Stimulated activated memory B cell treated with anti-CD40 and anti-IgM and Interleukin-4, amounts not matched to agents 10 μg/mL and 1 μg/mL and 100 μg/mL, for 72 hours (primary cell): ENCODE measurements at places on chromosomes 16 and 17.

DNA sequence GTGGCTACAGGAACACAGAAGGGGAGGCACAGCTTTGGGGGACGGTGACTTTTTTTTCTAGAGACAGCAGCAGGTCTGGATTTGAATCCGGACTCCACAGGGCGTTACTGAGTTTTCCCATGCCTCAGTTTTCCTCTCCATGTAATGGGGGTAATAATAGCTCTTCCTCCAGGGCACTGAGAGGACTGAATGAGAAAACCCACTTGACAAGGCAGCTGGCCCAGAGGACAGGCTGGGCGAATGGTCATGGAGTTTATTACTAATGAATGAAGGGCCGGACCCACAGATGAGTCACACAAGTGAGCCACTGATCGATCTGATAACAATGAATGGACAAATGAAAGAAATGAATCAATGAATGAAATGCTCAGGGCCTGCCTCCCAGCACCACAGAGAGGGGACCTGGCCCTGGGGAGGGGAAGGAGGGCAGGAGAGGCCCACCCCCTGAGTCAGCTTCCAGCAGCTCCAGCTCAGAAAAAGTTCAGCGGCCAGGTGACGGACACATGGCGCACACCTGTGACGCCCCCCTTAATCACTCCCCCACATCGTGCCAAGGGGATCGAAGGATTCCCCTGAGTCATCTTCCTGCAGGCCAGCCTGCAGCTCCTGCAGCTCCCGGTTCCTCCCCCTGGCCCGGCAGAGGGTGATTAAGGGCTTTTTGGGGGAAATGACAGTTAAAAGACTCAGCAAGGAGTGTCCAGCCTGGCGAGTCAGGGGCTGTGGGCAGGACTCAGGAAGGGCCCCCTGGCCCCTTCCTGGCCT, 54.3 kb downstream of the SOCS1 start:
- H3K4me1 ChIP-seq, result peaks cover 80% of the 10 kb centered on the region
- H3K27ac ChIP-seq, result peak overlapping the region; percentile 91
- no peak for ATAC-seq
- no peak overlapping the region for H3K4me3 ChIP-seq
- no peaks in the 10 kb centered on the region for H3K27me3 ChIP-seq
- H3K36me3 ChIP-seq, result peaks cover 9% of the 10 kb centered on the region

DNA sequence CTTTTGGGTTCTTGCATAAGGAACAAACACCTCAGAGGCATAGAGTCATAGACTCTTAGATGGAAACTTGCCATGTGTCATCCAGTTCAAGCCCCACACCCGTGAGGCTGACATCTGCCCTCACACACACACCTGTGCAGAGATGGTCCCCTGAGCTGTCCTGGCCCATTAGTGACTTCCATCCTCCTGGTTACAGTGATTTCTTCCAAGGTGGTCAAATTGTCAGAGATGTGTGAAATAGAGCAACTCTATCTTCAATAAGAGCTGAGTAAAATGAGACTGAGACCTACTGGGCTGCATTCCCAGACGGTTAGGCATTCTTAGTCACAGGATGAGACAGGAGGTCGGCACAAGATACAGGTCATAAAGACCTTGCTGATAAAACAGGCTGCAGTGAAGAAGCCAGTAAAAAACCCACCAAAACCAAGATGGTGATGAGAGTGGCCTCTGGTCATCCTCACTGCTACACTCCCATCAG, 342.2 kb upstream of the TNRC6C start:
- no peaks in the 10 kb centered on the region for H3K36me3 ChIP-seq
- H3K4me1 ChIP-seq, result peaks cover 5% of the 10 kb centered on the region
- H3K4me3 ChIP-seq, result no peak overlapping the region
- no peak overlapping the region for H3K27ac ChIP-seq
- H3K27me3 ChIP-seq, result peaks cover 42% of the 10 kb centered on the region

- ATAC-seq, result no peak
- H3K36me3 ChIP-seq, result no peaks in the 10 kb centered on the region
- H3K4me3 ChIP-seq, result no peak overlapping the region
- H3K27ac ChIP-seq, result no peak overlapping the region
Measured at GRCh38 chr17:34713687-34714086, 134.3 kb downstream of the TMEM132E start.

- peak overlapping the region; percentile 46 for H3K4me3 ChIP-seq
- no peaks in the 10 kb centered on the region for H3K27me3 ChIP-seq
Measured at GRCh38 chr17:39752241-39752881, 14.6 kb downstream of the GRB7 start.

DNA sequence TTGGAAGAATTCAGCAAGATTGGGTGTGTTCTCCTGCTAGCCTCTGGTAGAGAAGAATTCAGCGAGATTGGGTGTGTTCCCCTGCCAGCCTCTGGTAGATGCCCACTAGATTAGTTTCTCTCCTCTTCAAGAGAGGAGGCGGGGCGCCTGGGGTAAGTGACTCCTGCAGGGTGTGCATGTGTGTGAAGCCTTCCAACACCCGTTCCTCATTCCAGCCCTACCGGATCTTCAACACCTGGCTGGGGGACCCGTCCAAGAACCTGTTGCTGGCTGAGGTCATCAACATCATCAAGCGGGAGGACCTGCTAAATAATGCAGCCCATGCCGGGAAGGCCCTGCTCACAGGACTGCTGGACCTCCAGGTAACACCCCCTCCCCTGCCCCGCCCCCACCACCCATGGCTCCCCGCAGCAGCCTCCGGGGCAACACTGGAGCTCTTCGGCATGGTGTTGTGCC, 21.3 kb downstream of the TMEM186 start:
- ATAC-seq, result no peak
- peaks cover 76% of the 10 kb centered on the region for H3K36me3 ChIP-seq
- H3K27ac ChIP-seq, result no peak overlapping the region
- H3K27me3 ChIP-seq, result no peaks in the 10 kb centered on the region

DNA sequence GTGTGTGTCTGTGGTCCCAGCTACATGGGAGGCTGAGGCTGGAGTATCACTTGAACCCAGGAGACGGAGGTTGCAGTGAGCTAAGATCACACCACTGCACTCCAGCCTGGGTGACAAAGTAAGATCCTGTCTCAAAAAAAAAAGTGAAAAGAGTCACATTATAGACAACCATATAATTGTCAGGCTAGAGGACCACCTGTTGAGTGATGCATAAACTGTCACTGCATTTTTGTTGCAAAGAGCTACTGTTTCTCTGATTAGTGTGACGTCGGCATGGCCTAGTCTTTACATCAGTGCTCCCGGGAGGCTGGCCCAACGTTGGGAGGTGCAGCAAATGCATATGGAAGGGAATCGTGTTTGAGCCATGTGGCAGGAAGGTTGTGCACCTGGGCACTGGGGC, 50.2 kb downstream of the CLEC16A start:
- H3K4me3 ChIP-seq, result no peak overlapping the region
- H3K36me3 ChIP-seq, result peaks cover 90% of the 10 kb centered on the region
- peaks cover 77% of the 10 kb centered on the region for H3K4me1 ChIP-seq
- no peak for ATAC-seq

DNA sequence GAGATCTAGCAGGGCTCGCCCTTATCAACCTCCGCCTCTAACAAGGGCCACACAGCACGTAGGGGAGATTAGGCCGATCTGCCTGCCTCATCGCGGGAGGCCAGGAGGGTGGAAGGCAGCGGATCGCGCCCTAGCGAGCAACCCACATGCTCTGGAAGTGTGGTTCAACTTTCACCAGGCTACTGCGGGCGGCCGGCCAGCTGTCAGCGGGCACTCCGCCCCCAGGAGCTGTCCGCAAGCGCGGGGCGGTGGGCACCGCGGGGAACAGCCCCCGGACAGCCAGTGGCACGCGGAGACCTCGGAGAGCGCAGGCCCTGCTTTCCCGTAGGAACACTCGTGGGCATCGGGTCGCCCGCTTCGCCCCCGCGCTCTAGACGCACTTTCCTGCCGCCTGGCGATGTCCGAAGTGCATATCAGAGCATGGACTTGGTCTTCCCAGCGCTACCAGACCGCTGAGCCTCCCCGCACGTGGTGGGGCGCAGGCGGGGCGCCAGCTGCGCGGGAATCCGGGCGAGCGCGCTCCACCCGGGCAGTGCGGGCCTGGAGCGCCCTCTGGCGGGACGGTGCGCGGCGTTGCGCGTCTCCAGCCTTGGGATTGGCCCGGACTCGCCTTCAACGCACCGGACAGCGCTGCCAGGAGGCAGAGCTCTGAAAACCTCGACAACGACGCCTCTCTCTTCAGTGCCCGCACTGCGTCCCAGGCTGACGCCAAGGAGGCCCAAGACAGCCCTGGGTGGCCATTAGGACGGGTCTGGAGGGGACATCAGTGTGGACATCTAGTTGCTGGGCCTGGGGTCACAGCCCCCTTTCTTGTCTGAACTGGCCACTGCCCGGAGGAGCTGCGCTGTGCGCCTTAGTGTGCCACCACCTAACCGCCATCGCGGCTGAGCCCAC, 3.6 kb upstream of the ZNHIT3 start:
- H3K27me3 ChIP-seq, result peaks cover 58% of the 10 kb centered on the region
- H3K4me1 ChIP-seq, result peaks cover 46% of the 10 kb centered on the region
- peak overlapping the region; percentile 43 for H3K27ac ChIP-seq
- H3K4me3 ChIP-seq, result peak overlapping the region; percentile 61
- peak; percentile 79 for ATAC-seq

DNA sequence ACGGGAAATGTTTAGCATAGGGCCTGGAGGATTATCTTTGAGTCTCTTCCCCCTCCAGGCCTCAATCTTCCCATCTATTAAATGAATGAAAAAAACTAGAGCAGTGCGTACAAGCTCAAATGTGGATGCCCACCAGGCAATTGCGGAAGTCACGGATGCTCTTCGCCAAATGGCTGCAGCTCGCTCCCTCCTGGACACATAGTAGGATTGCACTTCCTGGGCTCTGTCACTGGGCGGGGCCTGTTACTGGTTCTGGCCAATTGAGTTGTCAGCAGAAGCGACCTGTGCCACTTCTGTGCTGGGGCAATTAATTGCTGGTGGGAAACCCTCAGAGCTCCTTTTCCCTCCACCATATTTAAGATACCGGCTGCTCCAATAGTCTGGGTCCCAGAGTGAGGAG, 168.2 kb upstream of the IRX6 start:
- no peak overlapping the region for H3K4me3 ChIP-seq
- no peaks in the 10 kb centered on the region for H3K27me3 ChIP-seq
- no peaks in the 10 kb centered on the region for H3K36me3 ChIP-seq
- no peaks in the 10 kb centered on the region for H3K4me1 ChIP-seq
- no peak for ATAC-seq

GRCh38 chr17:5485270-5486205, at the start of gene DERL2:
Gene DERL2 (minus strand): TSS chr17:5486178. CDS start chr17:5486161, 17 bp downstream.
- ATAC-seq, result peak; percentile 28
- peak within 1 kb of the TSS; percentile 99 for H3K27ac ChIP-seq
- peaks cover 37% of the 10 kb centered on the region for H3K4me1 ChIP-seq
- no peaks in the 10 kb centered on the region for H3K27me3 ChIP-seq
- H3K4me3 ChIP-seq, result peak within 1 kb of the TSS; percentile 86
- peaks cover 52% of the 10 kb centered on the region for H3K36me3 ChIP-seq

DNA sequence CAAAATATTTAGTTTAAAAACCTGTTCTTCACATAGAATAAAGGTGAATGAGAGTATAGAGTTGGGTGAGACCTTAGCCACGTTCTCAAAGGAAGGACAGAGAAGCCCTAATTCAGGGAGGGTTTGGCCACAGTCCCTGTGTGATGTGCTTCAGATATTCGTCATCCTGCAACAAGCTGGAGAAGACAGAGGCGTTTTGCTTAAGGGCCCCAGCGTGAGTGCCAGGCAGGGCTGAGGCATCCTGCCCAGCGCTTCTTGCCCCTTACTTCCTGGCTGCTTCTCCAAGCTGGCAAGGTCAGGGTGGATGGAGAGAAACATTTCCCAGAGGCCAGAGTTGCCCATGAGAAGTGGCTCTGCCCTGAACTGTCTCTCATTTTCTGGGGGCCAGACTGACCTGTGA, 46.9 kb downstream of the AXIN2 start:
- no peaks in the 10 kb centered on the region for H3K36me3 ChIP-seq
- no peak overlapping the region for H3K27ac ChIP-seq
- no peak overlapping the region for H3K4me3 ChIP-seq
- peaks cover 39% of the 10 kb centered on the region for H3K27me3 ChIP-seq
- ATAC-seq, result no peak

GRCh38 chr17:1890758-1891450, 61.1 kb downstream of the RPA1 start:
- no peak overlapping the region for H3K4me3 ChIP-seq
- H3K27ac ChIP-seq, result no peak overlapping the region
- no peaks in the 10 kb centered on the region for H3K4me1 ChIP-seq
- ATAC-seq, result no peak

GRCh38 chr17:51189628-51190027, 23.4 kb downstream of the NME2 start:
- H3K27me3 ChIP-seq, result no peaks in the 10 kb centered on the region
- no peak overlapping the region for H3K4me3 ChIP-seq
- H3K36me3 ChIP-seq, result peaks cover 51% of the 10 kb centered on the region

GRCh38 chr17:13329421-13329820, 272.3 kb downstream of the HS3ST3A1 start:
- H3K4me1 ChIP-seq, result no peaks in the 10 kb centered on the region
- no peak overlapping the region for H3K4me3 ChIP-seq
- H3K27ac ChIP-seq, result no peak overlapping the region
- no peaks in the 10 kb centered on the region for H3K36me3 ChIP-seq

DNA sequence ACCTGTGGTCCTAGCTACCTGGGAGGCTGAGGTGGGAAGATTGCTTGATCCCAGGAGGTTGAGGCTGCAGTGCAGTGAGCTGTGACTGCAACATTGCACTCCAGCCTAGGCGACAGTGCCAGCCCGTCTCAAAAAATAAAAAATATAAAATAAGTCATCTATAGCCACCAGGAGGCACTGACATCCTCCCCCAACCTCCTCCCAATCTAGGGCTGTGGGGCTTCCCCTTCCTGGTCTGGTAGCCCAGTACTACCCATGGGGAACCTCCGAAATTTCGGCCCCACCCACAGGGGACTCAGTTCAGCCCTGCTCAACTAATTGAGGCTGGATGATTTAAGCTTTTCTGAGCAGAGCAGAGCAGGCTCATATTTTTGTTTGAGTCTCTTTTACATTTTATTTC, 3.2 kb downstream of the ZSCAN10 start:
- H3K36me3 ChIP-seq, result no peaks in the 10 kb centered on the region
- H3K4me3 ChIP-seq, result no peak overlapping the region
- no peaks in the 10 kb centered on the region for H3K27me3 ChIP-seq
- peak; percentile 92 for ATAC-seq

- H3K4me3 ChIP-seq, result no peak overlapping the region
- H3K4me1 ChIP-seq, result peaks cover 24% of the 10 kb centered on the region
- H3K27ac ChIP-seq, result no peak overlapping the region
- H3K27me3 ChIP-seq, result peaks cover 18% of the 10 kb centered on the region
Measured at GRCh38 chr17:81522491-81523401, 5.4 kb upstream of the FSCN2 start.

DNA sequence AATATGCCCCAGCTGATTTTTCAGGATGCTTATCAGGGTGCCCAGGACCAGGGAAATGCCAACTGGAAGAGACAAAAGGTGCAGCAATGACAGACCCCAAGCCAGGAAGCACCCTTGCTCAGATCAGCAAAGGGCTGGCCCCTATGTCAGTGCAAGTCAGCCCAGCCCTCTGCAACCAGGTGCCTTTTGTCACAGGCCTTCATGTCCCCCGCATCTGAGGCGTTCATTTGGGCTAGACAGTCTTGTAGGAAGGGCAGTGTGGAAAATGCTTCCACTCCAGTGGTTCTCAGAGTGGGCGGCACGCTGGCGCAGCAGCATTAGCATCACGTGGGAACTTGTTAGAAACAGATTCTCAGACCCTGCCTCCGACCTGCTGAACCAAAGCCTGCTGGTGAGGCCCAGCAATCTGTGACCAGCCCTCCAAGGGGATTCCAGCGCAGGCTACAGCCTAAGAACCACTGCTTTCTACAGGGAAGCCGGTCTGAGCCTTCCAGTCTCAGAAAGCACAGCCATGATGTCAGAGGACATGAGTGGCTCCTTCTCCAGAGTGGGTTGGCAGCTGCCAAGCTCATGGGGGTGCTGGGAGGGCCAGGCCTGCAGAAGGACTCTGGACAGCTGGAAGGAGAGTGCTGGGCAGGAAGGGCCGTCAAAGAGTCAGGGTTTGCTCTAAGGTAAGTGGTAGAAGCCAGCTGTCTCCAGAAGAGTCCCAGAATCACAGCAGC, 13.1 kb downstream of the SLC47A2 start:
- no peak for ATAC-seq
- H3K27me3 ChIP-seq, result no peaks in the 10 kb centered on the region
- no peak overlapping the region for H3K4me3 ChIP-seq
- H3K4me1 ChIP-seq, result no peaks in the 10 kb centered on the region
- H3K27ac ChIP-seq, result peak overlapping the region; percentile 5
- H3K36me3 ChIP-seq, result no peaks in the 10 kb centered on the region
